ENCODE measurements at places on chromosomes 4 and X. TPM values are rescaled to one million over a fixed set of nuclear protein-coding genes. Genes with fewer than 3 reads are reported as not detected.
A peak's percentile ranks its signal among the peaks of the same experiment; 100 is the strongest.

Gene IRF2
- 31.8 TPM for total RNA-seq

Gene ALB
- not detected for total RNA-seq

- no peak for DNase-seq
Observed at GRCh38 chr4:3426465-3427133, 15.2 kb upstream of the HGFAC start.

Gene FRG2
- total RNA-seq = not detected

DNA sequence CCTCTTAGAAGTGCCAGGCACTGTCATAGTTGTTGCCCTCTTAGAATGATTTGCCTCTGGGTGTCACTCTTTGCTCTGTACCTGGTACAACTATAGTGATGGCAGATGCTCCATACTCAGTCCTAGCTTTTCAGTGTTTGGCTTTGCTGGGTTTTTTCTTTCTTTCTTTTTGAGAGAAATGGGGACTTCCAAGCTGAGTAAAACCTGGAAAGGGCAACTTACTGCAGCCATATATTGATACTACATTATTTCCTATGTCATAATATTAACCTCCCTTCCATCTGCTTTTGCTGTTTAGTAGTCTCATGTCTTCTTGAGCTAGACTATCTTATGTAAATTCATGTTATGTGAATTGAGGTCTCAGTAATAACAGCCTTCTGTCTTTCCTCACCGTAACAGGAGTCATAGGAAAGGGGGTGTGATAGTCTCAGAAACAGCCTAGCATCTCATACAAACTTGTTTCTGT is 49.0 kb downstream of the NIPAL1 start:
- no peak for DNase-seq

GRCh38 chr4:88396681-88397080 is 18.0 kb downstream of the HERC6 start:
- DNase-seq = no peak

GRCh38 chr4:140439644-140440142 is 12.2 kb upstream of the CLGN start:
- no peak for DNase-seq

- no peak for DNase-seq
Observed at GRCh38 chr4:172946503-172946902, 222.1 kb upstream of the GALNT7 start.

GRCh38 chrX:41336447-41336846 is 2.5 kb downstream of the DDX3X start:
- DNase-seq = no peak

DNA sequence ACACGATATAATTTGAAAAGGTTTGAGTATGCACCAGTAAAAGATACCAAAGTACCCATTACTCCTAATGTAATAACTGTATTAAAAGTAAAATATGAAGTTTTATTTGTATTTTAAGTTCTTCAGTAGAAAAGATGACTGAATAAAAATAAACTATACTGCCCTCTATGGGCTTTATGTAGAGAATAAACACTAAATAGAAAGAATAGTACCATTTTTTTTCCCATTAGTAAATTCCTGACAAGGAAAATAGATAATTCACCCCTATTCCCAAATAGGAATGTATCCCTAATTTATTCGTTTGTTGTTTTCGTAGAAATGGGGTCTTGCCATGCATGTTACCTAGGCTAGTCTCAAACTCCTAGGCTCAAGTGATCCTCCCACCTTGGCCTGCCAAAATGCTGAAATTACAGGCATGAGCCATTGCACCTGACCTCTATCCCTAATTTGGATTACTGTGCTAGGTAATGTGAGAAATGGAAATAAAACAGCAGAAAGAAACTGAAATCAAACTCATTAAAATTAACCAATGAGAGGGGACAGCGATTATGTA is 73.6 kb upstream of the COX18 start:
- DNase-seq = peak; percentile 17

DNA sequence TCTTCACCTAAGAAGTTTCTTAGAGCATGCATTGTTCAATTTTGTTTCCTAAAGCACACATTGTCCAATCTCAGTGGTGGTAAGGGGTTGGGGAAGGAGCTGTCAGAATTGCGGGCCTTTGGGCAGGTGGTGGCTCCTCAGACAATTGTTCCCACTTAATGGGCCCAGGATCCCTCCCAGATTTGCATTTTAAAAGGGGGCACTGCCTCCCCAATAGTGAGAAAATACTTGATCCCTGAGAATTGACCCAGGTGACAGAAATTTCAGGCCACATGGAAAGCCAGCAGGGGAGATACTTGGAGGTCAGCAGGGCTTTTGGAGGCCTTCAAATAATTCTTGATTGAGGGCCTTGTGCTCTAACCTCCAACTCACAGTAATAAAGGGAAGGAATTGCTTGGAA is 217.1 kb downstream of the ZNF674 start:
- DNase-seq = no peak

Gene ASMTL
- total RNA-seq = 11.0 TPM

DNA sequence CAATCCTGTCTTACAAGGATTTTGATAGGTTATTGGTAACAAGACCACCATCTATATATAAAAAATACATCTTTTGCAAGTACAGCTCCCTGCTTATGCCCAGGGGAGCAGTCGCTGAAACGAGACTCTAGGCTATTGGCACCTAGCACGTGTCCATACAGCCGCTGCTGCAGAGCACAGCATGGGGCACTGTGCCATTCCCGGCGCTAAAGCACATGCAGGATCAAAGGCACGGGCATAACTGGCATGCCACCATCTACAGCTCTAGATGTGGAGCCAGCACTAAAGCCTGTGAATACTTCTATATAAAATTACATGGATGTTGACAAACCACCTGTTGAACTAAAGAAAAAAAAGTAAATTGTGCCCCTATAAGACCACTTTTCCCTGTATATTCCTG is 144.8 kb downstream of the COL25A1 start:
- no peak for DNase-seq

DNA sequence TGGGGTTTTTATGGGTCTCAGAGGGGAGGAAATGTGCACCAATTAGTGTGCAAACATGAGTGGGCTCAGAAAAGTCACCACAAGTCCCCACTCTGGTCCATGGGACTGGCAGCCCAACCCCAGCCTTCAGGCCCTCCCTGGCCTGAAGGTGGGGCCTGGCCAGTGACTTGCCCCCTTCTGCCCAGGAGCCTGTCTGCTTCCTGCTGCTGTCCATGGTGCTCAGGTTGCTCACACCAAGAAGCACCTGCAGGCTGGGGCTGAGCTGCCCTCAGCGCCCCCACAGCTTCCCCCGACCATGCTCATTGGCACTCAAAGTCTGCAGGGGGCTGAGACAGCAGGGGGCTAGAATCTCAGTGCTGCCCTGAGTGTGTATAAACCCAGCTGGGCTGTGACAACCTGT is 30.6 kb upstream of the GC start:
- no peak for DNase-seq

GRCh38 chr4:48258845-48259397 is 10.7 kb downstream of the TEC start:
- no peak for DNase-seq

DNA sequence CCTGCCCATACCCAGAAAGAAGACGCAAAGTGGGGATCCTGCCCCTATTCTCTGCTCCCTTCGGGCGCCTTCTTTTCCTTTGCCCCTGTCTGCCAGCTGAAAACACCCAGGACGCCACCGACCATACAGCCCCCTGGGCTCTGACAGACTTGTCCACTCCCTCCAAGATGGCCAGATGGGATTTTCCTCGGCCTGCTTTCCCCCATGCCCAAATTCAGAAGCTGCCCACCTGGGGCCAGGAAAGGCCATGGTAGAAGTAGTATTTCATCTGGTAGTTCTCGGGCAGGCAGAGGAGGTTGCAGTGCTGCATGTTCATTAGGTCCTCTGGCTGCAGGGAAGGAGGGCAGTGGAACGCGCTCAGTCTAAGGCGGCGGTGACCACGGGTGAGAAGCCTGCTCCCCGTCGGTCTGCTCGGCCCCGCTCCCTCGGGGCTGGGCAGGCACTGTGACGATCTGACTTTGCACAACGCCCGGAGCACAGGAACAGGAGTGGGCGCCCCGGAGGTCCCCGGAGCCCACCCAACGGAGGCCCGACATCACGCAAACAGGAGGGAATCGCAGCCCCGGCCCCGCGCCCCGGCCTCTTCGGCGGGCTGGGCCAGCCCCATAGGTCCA is 582 bp downstream of the NAA10 start:
- no peak for DNase-seq

- no peak for DNase-seq
Observed at GRCh38 chr4:1265351-1265750, 16.4 kb upstream of the CTBP1 start.

GRCh38 chrX:116170511-116170910 is at the start of gene AGTR2:
TSS of gene AGTR2 (plus strand) at chrX:116170744. CDS start at chrX:116172281, 1,537 bp downstream.
- no peak for DNase-seq

Gene ZCCHC4
- 13.6 TPM for total RNA-seq

GRCh38 chr4:138560448-138560847 is 318.3 kb upstream of the SLC7A11 start:
- DNase-seq = no peak

Data from fibroblast of lung (primary cell).